CD4-positive, CD25-positive, alpha-beta regulatory T cell (primary cell): ENCODE measurements at places on chromosomes 16 and 17. TPM values are rescaled to one million over a fixed set of nuclear protein-coding genes. Genes with fewer than 3 reads are reported as not detected.

DNA sequence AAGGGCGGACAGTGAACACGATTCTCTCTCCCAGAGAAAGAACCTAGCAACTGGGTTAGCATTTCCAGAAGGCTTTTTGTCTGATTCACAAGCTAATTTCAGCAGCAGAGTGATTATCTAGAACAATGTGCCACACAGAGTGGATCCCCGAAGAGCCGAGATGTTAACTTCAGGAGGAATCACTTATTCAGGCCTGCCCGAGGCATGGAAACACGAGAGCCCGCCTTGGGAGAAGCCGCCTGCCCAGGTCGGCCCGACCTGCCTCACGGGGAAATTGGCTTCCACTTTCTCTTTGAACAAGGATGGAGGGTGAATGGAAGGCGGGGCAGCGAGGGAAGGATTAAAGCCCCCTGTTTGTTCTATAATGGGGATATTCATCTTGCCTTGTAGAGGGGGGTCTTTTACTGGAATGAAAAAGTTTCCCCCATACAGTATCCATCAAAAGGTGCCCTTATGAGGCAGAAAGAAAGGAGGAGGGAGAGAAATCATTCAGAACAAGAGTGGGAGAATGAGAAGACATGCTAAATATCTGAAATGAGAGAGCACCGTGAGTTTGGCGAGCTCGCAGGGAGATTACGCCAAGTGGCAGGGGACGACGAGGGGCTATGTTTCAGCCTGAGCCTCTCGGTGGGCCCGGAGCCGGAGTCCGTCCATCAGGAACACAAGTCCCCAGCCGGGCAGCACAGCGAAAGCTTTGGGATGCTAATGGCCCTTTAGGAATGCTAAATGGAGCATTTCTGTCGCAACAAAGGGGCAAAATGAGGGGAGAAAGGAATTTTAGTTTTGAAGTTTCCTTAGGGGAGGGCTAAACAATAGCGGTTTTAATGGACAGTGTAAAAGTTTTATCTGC, 33.0 kb downstream of the NTN1 start:
- H3K4me3 ChIP-seq, result no peak overlapping the region
- H3K4me1 ChIP-seq, result no peaks in the 10 kb centered on the region
- no peak overlapping the region for H3K27ac ChIP-seq

- peaks cover 9% of the 10 kb centered on the region for H3K27me3 ChIP-seq
- no peak for DNase-seq
- no peak overlapping the region for H3K27ac ChIP-seq
- H3K36me3 ChIP-seq, result no peaks in the 10 kb centered on the region
- H3K4me3 ChIP-seq, result no peak overlapping the region
- H3K4me1 ChIP-seq, result no peaks in the 10 kb centered on the region
Observed at GRCh38 chr17:45777388-45777787, 6.7 kb upstream of the CRHR1 start.

GRCh38 chr16:67917140-67917851, 14.4 kb downstream of the CTRL start:
- H3K36me3 ChIP-seq, result peaks cover 19% of the 10 kb centered on the region
- H3K27me3 ChIP-seq, result no peaks in the 10 kb centered on the region
- no peak for DNase-seq
- no peak overlapping the region for H3K27ac ChIP-seq
- H3K4me3 ChIP-seq, result no peak overlapping the region

DNA sequence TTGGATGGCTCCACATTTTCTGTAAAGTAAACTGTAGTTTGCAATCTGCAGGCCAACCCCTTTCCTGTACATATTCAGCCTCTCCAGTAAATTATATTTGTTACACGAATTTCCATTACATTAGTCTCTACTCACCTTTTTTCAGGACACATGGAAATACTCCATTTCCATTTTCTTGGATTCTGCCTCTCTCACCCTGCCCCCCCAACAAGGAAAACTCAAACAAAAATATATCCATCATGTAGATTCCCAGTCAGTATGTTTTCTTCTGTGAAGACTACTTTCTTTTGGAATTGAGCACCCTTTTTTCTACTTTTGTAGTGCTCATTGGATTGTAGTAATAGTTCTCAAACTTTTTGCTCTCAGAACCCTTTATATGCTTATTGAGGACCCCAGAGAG, 2.9 kb downstream of the PPM1D start:
- H3K4me3 ChIP-seq, result peak overlapping the region; percentile 94
- H3K27ac ChIP-seq, result no peak overlapping the region
- H3K36me3 ChIP-seq, result no peaks in the 10 kb centered on the region

- no peaks in the 10 kb centered on the region for H3K36me3 ChIP-seq
- H3K4me1 ChIP-seq, result peaks cover 19% of the 10 kb centered on the region
- no peak for DNase-seq
- no peak overlapping the region for H3K27ac ChIP-seq
Observed at GRCh38 chr16:53055541-53056391, 975 bp downstream of the CHD9 start.

DNA sequence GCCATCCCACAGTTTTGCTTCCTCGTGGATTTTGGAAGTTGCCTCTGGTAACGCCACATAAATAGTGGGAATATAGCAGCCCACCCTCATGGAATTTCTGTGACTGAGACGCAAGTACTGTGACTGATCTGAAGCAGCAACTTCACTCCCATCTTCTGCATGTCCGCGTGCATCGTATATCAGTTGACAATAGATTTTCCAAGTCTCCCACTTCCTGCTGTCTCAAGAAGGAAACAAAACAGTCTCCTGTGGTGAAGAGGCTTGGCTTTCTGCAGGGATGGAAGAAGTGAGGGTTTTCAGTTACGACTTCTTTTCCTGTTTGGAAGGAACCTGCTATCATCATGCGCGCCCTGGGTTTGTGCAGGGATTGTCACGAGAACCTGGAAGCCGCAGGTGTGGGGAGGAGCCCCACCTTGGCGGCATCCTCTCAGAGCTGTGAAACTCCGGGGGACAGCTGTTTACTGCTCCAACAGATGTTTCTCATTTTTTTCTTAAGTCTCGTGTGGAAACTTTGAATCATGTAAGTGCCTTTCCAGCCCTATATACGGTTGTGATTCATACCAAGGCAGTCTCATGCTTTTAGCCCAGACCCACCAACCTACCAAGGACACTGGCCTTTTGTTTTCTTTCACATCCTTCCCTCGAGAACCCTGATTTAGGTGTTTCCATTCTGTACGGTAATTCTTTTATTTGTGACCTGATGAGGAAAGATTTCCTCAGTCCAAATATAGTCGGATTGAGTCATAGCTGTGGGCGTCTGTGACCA, 57.5 kb downstream of the WIPI1 start:
- H3K36me3 ChIP-seq, result peaks cover 11% of the 10 kb centered on the region
- H3K27ac ChIP-seq, result no peak overlapping the region
- H3K4me3 ChIP-seq, result no peak overlapping the region
- DNase-seq, result peak; percentile 35
- peaks cover 19% of the 10 kb centered on the region for H3K4me1 ChIP-seq
- no peaks in the 10 kb centered on the region for H3K27me3 ChIP-seq

Gene TUBB3
- 1.8 TPM for total RNA-seq

Gene SBK1
- total RNA-seq, result 20.2 TPM

Gene BCAS3
- total RNA-seq, result 59.1 TPM

Gene HS3ST2
- total RNA-seq, result not detected

Gene CLEC19A
- total RNA-seq, result not detected
